Testis (tissue), 5 donors: ENCODE measurements at places on chromosomes 6 and 20. TPM values are rescaled to one million over a fixed set of nuclear protein-coding genes. Genes with fewer than 3 reads are reported as not detected.

MLN gene
- total RNA-seq, result not detected

CLPSL2 gene
- total RNA-seq, result not detected

HTR1E gene
- total RNA-seq, result 0.39 TPM

NFS1 gene
- total RNA-seq, result 84.1 TPM

PSORS1C1 gene
- 28.0 TPM for total RNA-seq

TMEM74B gene
- total RNA-seq, result 4.8 TPM

SNTA1 gene
- total RNA-seq, result 135 TPM

RHAG gene
- total RNA-seq, result not detected

SLC22A23 gene
- 9.0 TPM for total RNA-seq

NFYA gene
- 70.6 TPM for total RNA-seq

GGTLC1 gene
- total RNA-seq, result 6.9 TPM

DNMT3B gene
- total RNA-seq, result 20.6 TPM

TAGAP gene
- 1.1 TPM for total RNA-seq

SNAP25 gene
- total RNA-seq, result 13.7 TPM

CDSN gene
- not detected for total RNA-seq

RUNX2 gene
- 4.3 TPM for total RNA-seq

ASIP gene
- not detected for total RNA-seq

ZNF341 gene
- 7.0 TPM for total RNA-seq

OR12D3 gene
- 0.19 TPM for total RNA-seq

PRKN gene
- 28.8 TPM for total RNA-seq

C20orf202 gene
- total RNA-seq, result 1.1 TPM

RIPOR2 gene
- 10.0 TPM for total RNA-seq

SLC32A1 gene
- total RNA-seq, result 0.55 TPM

GATA5 gene
- 70.6 TPM for total RNA-seq

BPI gene
- total RNA-seq, result 17.5 TPM

DDO gene
- 0.24 TPM for total RNA-seq

GDAP1L1 gene
- total RNA-seq, result 1.3 TPM

DEFB127 gene
- total RNA-seq, result not detected

C20orf141 gene
- total RNA-seq, result 53.6 TPM

SLC17A9 gene
- 3.2 TPM for total RNA-seq

LPIN3 gene
- 13.6 TPM for total RNA-seq

FABP7 gene
- total RNA-seq, result not detected
